ENCODE measurements at places on chromosomes 5 and 9.

DNA sequence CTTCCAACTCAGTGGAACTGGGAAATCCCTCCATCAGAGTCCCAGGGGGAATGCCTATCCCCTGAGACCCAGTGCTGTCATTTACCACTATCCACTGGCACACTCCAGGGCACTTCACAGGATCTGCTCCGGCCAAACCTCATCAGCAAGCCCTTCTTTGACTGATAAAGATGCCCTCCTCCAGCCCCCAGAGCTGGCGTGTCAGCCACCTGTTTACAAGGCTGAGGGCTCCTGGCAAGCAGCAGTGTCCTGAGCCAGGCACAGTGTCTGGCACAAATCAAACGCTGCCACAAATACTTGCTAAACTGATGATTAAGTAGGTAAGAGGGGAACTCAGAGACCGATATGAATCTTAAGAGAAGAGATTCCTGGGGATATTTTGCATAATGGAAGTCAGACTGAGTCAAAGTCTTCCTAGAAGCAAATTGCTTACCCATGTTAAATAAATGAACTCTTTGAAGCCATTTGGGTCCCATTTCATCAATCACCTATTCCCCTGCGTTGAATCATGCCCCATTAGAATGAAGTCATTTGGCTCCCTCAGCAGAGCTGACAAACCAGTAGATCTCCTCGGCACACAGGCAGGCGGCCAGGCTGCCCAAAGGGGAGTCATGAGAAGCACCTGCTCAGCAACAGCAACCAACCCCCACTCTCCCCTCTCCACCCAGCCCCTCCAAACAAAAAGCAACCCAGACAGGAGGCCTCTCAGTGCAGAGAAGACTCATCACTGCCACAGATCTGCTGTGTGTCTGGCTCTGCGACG is 97.4 kb downstream of the CDK5RAP2 start:
- DNase-seq, result no peak

GRCh38 chr5:104513640-104514072 is 951.1 kb upstream of the NUDT12 start:
- DNase-seq, result no peak

DNA sequence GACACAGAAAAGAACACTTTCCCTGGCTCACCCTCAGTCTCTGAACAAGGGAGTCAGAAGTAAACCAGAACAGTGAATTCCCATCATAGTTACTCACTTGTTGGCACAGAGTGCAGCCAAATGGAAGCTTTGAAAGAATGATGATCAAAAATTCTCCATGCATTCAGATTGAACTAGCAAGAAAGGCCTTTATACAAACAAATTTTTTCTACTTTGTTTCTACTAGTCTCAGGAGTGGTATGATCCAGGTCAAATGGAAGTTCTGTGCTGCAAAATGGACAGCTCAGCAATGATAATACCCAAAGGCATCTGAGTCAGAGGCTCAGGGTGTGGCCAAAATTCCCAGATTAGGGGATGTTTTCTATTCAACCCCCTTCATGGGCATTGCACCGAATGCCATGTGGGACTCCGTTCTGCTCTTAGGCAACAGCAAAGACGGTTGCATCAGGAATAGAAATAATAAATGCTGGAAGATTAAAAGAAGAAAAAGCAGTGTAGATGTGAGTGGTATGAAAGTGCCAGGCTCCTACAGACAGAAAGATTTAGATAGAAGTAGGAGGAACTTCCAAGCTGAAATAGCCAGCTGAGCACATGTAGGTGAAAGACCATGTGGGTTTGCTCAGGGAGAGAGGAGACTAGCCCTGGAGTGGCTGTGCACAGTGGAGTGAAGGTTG is 24.0 kb upstream of the ASPN start:
- no peak for DNase-seq

- no peak for DNase-seq
Observed at GRCh38 chr9:93011114-93011513, 47.4 kb upstream of the SUSD3 start.

DNA sequence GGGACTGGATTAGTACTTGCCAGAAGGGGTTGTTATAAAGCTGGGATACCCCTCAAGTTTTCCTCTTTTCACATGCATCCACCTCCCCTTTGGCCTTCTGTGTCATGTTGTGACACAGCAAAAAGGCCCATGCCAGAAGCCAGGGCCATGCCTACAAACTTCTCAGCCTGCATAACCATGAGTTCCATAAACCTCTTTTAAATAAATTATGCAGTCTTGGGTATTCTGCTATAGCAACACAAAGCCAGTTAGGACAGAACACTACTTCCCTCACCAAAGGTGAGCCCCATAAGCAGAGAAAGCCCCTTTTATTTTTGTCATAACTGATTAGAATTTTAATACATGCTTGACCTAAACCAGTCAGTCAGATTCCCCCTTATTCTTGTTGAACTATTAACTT is 801.3 kb downstream of the DNAH5 start:
- no peak for DNase-seq

DNA sequence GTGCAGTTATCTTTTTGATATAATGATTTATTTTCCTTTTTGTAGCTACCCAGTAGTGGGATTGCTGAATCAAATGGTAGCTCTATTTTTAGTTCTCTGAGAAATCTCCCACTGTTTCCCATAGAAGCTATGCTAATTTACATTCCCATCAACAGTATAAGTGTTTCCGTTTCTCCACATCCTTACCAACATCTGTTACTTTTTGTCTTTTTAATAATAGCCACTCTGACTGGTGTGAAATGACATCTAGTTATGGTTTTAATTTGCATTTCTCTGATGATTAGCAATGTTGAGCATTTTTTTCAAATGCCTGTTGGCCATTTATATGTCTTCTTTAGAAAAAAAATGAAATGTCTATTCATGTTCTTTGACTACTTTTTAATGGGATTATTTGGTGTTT is 94.7 kb downstream of the SERINC5 start:
- no peak for DNase-seq

GRCh38 chr5:108104448-108104847 is 277.4 kb downstream of the FBXL17 start:
- no peak for DNase-seq

GRCh38 chr9:127088724-127089615 is 33.5 kb downstream of the ANGPTL2 start:
- DNase-seq, result no peak

DNA sequence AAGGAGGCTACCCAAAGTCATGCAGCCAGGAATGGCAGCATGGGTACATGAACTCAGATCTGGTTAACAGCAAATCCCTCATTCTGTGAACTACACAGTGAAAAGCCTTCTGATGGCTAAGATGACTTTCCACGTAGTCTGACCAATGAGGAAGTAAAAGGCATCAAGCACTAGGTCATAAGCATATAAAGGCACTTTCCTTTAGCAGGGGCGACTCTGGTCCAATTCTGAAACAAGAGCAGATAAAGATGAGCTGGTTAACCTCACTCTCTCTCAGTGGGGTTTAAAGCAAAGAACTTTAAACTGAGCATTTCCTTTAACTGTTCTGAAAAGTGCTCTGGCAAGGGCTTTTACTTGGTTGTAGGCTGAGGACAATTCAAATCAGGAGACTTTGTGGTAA is 21.1 kb downstream of the PSMB7 start:
- no peak for DNase-seq

DNA sequence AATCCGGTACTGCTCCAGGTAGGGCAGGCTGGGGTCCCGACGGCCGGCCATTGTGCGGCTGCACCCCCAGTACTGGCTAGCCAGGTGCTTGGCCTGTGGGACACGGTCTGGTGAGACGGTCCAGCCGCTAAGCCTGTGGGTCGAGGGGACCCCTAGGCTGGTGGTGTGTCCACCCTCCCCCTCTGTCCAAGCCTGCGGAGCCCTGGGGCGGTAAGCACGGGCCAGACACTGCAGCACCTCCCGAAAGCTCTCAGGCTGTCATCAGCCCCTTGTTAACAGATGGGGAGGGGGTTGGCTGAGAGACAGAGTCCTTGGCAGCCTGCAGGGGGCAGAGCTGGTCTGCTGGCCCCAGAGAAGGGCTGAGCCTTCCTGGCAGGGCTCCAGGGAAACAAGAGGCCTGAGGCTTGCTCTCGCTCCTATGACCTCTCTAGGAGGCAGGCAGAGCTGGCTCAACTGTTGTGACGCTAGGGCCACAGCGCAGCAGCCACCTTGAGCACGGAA is 11.8 kb upstream of the MRNIP start:
- no peak for DNase-seq

DNA sequence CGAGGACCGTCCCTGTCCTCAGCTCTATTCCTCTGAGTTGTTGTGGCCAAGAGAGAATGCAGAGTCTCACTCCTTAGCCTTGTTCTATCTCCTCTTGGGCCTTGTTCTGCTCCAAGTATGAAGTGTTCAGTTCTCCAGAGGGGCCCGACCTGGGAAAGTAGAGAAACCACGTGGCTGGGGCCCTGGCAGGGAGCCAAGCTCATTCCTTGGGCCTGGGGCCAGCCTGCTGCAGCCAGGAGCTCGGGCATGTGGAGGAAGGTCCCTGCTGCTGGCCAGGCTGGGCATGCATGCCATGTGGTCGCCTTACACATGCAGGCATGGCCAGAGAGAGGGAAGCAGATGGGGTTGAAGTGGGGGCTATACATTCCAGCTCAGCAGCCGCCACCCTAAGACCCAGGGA is 60.7 kb downstream of the COL27A1 start:
- no peak for DNase-seq

DNA sequence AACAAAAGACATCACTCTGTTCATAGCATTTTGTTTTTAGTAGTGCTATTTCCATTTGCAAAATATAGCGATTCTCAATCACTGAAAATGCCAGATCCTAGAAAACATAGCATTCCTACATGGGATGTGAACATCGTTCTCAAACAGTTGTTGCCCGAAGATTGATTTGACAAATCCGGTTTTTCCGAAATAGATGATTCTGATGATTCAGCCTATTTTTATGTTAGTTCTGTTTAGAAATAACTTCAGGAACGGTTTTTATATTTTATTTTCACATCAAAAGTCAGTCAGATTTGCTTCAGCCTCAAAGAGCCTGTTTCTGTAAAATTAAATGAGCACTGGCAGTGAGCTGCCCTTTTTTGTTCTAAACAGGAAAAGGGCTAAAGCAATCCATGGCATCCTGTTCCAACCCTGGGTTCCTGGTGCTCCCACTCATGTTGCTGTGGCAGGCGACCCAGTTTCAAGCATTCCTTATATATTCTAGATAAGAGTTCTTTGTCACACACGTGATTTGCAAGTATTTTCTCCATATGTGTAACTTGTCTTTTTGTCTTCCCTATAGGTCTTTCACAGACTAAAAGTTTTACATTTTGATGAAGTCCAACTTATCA is 14.2 kb upstream of the PSIP1 start:
- no peak for DNase-seq

DNA sequence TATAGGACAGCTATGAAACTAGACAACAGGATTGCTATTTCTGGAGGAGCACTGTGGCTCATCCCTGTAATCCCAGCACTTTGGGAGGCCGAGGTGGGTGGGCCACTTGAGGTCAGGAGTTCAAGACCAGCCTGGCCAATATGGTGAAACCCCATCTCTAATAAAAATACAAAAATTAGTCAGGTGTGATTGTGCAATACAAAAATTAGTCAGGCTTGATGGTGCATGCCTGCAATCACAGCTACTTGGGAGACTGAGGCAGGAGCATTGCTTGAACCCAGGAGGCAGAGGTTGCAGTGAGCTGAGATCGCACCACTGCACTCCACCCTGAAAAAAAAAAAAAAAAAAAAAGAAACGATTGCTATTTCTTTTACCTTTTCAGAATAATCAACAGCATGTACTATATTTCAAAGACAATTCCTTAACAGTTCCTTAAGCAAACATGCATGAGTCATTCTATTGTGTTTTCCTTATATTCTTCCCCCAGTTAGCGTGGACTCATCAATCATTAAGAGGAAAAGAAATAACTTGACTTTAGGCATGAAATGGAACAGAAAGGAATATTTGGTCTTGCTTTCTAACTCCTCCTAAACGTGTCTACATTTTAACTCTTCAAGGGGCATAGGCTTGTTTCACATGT is 162.6 kb downstream of the TAF11L14 start:
- no peak for DNase-seq

GRCh38 chr5:42090162-42090561 is 165.1 kb downstream of the FBXO4 start:
- no peak for DNase-seq

DNA sequence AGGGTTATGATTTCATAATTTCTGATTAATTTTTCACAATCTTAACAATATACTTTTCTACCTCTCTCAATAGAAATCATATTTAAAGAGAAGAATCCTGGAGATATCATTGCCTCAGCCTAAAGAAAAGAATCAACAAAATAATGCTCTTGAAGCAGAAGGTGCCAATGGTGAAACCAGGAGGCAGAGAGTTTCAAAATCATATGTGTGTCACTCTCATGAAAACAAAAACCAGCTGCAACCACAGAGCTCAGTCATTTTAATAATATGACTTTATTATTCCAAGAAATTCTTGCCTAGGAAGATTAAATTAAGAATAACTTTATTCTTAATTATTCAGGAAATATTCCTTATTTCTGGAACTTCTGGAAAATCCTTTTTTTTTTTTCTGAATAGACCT is 266.8 kb upstream of the ACTBL2 start:
- DNase-seq, result no peak

DNA sequence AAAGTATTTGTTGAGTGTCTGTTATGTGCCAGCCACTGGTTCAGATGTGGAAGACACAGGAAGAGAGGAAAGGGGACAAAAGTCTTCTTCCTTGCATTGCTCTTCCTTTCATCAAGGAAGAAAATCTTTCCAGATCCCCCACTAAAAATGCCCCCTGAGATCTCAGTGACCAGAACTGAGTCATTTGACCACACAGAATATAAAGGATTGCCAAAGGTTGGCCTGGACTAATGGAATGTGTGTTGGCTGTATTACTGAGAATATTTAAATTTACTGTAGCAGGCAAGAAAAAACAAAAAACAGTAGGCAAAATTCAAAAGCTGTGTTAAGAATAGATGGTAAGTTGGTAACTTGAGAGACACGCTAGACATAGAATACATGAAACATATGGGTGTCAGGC is 10.0 kb upstream of the SEPTIN8 start:
- no peak for DNase-seq

DNA sequence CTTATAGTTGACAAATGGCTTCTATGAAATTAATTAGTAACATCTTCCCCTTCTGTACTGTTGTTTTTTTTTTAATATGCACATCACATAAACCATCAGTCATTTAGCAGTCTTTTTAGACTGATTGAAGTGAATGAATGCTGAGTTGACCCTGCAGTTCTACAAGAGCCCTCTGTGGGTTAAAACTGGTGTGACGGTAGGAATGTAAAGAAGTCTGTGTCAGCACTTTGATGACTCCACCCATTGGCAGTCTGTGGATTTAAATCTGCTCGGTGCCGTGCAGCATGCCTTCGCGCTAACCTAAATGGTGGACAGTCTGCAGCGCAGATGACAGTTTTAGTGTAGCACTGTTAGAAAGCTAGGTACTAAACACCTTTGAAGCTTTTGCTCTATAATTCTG is 3.1 kb downstream of the GTF3C4 start:
- DNase-seq, result no peak

- no peak for DNase-seq
Observed at GRCh38 chr5:32230356-32231099, 56.4 kb upstream of the GOLPH3 start.
